CD4-positive, alpha-beta T cell treated with Interleukin-6 for 4 hours (primary cell): ENCODE measurements at places on chromosomes 2 and 18.
A peak's percentile ranks its signal among the peaks of the same experiment; 100 is the strongest.

- DNase-seq = no peak
Observed at GRCh38 chr2:132415915-132416722, 486 bp upstream of the GPR39 start.

GRCh38 chr2:126761981-126762878 lies 106.3 kb downstream of the GYPC start:
- DNase-seq = peak; percentile 65

DNA sequence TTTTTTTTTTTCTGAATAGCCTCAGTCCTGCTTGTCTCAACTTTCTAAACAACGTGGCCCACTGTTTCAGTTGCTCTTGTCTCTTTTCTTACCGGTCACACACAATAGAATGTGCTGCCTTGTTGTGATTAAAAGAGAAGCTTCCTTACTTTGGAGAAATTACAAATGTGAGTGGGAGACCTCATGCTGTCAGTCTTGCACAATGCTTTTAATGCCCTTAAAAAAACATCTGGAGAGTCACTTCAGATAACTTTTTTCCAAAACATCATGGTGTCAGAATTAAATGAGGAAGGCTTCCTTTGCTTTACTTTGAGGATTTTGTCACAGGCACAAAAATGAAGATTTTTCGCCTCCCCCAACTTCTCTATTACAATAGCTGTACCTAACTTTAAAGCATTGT lies 37.7 kb downstream of the LHCGR start:
- DNase-seq = no peak

- no peak for DNase-seq
Observed at GRCh38 chr2:19490846-19491435, 132.5 kb upstream of the OSR1 start.

DNA sequence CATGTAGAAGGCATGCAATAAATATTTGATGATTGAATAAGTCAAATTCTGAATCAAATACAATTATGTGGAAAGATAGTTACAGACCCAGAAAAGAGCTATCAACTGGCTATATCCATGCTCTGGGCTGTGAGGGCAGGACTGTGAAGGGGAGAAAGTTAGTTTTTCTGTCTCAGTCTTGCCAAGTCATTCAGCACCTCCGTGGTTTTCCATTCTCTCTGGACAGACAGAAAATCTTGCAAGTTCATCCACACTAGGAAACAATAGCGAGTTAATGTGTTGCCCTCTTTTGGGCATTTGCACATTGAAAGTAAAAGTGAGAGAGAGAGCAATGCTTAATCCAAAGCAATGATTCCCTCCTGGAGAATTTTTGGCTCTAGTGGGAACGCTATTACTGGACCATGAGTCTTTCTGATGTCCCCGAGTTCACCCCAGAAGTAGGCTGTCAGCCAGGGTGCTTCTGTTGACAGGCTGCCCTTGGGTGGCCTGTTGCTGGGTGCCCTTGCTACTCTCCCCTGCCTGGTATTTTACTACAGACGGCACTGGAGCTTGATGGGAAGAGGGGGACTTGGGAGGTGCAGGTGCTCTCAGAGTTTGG lies 238.3 kb downstream of the LOXHD1 start:
- DNase-seq = no peak

DNA sequence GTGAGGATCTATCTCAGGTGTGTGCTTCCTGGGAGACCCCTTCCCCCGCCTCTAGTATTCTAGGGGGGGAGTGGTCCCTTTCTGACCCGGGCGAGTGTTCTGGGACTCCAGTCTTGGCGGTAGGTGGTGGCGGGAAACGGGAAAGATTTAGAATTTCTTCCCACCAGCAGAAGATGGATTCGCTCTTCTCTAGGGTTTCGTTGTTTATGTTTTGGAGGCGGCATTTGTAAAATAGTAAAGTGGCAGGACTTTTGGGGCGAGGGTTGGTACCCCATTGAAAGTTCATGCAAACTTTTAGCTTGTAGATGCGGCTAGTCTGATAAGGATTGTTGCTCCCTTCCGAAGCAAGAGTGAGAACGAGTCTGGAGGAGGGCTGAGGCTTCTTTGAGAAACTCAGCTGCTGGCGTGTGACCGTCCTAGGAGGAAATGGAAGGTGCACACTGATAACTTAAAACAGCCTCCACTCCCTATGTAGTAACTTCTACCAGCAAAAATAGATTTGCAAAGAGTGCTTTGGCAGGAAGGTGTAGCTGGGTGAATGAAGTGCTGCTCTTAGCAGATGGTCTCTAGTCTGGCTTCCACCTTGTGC lies 412 bp downstream of the GPD2 start:
- peak; percentile 42 for DNase-seq

- DNase-seq = no peak
Observed at GRCh38 chr2:158580760-158581159, 124.0 kb downstream of the PKP4 start.

DNA sequence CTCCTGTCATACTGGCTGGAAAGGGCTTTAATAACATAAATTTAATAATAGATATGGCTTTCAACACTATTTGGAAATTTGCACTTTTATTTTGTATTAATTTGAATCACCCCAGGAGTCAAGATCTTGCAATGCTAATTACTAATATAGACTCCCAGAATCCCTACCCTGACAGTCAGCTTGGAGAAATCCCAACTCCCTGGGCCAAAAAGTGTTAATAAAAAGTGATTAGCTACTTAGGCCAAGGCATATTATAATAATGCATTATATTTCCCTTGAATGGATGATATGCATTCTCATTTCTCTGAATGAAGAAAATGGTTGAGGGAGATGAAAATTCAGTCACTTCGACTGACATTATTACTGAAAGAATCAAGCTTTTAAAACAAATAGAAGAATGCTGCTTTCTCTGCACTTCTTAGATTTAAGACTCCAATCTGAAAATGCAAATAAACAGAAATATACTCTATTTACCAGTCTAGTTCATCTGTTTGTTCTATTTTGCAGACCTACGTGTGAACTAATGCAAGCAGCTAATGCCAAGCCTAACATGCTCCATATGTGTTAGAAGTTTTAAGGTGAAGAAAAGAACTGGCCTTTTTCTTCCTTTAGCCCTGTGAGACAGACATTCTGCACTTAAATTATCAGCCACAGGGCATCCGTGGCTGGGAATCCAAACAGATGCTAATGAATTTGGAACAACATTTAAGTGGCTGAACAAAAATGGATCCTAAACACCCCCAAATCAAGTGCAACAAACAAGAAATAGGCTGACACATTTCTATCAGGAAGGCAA lies 33.9 kb upstream of the INSIG2 start:
- DNase-seq = no peak

- DNase-seq = no peak
Observed at GRCh38 chr2:37421686-37422085, 77.3 kb downstream of the QPCT start.

DNA sequence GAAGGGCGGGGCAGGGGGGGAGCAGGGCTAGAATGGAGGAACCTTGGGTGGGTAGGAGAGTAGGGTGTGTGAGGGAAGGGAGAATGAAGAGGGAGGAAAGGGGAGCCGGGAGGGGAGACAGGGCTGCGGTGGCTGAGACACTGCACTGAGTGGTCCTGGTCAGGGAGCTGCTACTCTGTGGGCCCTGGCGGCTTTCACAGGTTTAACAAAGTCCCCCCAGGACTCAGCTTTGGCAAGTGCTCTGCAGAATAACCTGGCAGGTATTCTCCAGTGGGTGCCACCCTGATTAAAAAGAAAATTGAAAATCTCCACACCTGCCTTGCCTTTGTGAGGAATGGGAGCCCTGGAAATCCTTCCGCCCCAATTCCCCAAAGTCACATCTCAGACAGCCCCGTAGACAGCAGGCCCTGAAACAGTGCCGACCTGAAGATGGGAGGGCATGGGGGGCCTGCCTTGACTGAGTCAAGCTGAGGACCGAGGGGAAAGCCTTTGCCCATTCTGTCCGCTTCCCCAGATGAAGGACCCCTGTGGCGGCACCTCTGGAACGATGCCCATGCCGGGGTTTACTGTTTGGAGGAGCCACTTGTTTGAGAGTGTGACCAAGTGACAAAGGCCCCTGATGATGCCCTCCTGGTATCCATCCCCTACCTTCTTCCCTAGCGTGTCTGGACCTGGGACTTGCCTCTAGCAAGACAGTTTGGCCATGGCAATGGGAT lies 43.6 kb upstream of the OTOS start:
- DNase-seq = no peak

- DNase-seq = no peak
Observed at GRCh38 chr2:176388861-176389260, 119.6 kb downstream of the MTX2 start.

DNA sequence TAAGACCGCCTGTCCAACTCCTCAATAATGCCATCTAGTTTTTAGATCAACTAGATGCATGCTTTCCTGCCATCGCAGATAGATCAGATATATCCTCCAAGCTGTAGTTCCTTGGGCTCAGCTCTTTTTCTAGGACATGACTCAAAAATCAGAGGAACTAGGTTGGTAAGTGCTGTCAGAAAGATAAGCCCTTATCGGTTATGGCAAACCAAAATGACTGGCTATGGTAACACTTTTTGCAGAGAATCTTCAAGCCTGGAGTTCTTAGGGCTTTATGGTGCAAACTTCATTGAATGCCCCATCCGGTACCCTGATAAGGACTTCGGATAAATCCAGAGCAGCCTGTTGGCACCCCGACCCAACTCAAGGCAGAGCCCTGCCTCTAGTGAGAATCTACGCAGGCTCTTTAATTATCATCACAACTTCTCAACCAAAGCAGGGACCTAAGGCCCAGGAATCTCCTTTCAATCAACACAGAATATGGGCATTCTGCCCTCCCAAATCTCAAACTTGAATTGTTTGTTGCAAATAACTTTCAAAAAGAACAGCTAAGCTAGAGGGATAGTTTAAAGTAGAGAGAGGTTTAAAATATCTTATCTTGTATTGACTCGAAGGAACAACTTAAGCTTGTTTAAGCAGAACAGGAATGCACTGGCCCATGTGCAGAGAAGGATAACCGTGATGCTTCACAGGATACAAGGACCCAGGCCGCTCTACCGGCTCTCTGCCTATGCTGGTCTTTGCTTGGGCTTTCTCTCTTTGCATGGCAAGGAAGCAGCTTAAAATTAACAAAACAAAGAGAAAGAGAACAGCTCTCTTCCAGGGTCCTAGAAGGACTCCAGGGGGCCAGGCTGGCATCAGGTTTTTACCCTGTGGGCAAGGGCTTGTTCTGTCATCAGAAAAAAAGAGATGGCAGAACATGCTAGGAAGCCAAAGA lies 3.4 kb upstream of the CYP1B1 start:
- DNase-seq = no peak

DNA sequence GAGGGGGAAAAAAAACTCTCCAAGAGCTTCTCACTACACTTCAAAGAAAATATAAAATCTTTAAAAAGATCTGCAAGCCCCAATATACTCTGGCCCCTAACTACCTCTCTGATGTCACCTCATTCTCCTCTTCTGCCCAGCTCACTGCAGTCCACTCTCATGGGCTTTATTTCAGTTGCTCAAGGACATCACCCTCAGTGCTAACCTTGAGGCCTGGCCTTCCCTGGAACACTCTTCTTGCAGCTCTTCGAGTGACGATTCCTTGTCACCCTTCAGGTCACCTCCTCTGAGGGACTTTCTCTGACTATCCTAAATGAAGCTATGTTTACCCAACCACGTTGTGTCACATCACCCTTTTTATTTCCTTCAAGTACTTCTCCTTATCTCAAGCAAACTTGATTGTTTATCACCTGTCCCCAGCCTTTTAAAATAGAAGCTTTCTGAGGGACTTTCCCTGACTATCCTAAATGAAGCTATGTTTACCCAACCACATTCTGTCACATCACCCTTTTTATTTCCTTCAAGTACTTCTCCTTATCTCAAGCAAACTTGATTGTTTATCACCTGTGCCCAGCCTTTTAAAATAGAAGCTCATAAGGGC lies 10.4 kb downstream of the RTTN start:
- DNase-seq = no peak

- DNase-seq = no peak
Observed at GRCh38 chr18:68431111-68431921, 283.6 kb downstream of the TMX3 start.

DNA sequence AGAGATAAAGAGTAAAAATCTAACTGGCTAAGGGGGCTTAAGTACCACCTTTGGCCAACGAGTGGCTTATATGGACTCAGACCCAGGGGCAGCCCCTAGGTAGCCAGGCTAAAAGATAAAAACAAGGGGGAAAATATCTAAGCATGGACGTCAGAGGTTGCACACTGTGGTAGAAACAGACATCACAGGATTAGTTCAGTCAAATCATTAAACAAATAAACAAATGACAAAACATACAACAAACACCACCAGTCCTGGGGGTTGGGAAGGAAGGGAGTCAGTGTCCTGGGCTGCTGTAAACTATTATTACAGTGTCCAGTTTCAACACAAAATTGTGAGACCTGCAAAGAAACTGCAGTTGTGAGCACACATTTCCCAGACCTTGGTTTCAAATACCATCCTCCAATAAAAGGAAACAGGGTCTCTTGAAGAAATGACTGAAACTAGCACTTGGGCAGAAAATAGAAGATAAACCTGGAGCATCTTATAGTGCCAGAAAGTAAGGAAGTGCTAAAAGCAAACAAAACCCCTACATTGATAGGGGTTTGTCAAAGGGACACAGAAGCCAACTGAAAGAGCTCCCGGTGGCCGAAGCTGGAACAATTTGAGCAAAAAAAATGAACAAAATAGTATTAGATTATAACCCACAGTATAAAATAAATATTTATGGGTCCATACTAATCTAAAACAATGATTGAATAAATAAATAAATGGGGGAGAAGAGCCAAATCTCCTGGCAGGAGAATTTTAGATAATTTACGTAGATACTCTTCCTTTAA lies 154.8 kb upstream of the KLF7 start:
- DNase-seq = no peak

- peak; percentile 9 for DNase-seq
Observed at GRCh38 chr2:138502255-138503086, 901 bp downstream of the SPOPL start.

- no peak for DNase-seq
Observed at GRCh38 chr18:49811151-49811938, 2.0 kb downstream of the ACAA2 start.

DNA sequence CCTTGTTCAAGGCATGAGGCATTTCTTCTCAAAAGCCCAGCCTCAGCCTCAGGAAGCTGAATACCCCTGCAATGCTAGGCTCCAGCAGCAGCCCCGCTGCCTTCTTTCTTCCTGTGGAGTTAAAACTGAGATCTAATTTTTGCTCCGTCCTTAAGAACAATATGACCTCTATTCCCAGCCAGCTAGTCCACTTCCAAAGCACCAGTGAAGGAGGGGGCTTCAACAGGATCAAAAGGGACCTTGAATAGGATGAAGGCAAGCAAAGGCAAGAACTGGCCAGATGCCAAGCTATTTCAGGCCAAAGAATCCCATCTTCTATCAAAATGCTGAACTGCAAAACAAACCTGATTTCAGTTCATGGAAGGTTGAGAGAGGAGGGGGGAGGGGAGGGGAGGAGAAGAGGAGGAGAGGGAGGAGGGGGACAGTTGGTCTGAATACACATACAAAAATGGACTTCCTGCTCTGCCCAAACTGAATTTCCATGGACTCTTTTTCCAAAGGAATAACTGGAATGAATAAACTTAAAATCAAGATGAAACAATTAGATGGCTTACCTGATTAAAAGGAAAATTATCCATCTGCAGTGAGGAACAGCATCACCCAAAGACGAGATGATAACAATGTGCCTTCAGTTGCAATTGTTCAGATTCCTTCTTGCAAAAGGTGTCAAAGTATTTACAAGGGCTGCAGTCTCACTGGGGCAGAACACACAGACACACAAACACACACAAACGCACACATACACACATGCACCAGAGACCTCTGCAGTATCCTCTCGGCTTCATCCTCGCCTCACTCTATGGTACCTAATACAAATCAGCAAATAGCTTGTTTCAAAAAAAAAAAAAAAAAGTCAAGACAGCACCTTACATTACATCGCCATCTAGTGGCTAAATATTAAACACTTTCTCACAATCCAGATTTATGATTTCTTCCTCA lies at the start of gene SCN1A:
SCN1A (minus strand) TSS at position 804 of the 939 bp plus-strand sequence. CDS start 54,399 bp downstream, outside the sequence.
- DNase-seq = no peak
